ENCODE measurements at places on chromosomes 12 and 14.

DNA sequence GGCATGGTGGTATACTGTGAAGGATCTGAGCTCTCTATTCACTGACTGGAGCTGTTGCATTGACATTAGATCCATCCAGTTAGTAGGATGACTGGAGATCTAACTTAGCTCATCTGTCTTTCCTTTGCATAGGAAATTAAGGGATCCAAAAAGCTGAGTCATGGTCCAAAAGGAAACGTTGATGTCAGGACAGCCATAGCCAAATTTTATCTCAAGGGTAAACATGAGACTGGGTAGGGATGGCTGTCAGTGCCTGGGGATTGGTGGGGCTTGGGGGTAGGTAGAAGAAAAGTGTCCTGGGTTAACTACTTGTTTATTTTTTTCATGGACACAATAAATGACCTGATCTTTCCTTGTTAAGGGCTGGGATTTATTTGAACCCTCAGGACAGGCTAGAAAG, 4.6 kb downstream of the FAM177A1 start:
- DNase-seq, result peak; percentile 52

DNA sequence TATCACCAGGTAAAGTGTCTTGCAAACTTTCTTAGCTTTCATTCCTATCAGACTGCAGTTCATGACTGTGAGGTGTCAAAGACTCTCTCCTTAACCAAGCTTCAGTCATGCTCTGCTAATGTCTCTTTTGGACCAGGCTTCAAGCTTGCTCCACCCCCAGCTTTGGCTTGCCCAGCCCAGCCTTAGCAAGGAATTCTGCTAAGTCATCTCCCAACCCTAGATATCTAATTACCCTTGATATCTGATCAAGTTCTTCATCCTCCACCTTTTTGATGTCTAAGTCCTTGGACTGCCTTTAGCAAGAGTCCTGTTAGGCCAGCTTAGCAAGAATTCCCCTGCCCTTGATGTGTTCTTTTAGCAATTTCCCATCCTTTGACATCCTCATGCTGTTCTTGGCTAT, 108.9 kb upstream of the FGD4 start:
- peak; percentile 17 for DNase-seq

DNA sequence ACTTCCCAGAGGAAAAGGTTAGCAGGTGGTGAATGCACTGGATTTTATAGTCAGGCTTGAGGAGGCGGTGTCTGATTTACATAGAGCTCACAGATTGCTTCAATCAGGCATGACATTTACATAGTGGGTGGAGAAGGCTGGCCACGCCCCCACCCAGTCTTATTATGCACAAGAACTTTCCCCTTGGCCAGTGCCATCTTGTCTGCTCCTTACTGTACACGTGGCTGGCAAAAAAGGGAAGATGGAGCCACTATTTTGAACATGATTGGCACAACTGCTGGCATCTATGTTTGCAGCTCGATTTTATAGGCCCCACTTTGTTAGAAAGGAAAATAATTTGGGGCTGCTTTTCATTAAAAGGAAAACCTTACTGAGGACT, 10.9 kb upstream of the LGMN start:
- peak; percentile 71 for DNase-seq

DNA sequence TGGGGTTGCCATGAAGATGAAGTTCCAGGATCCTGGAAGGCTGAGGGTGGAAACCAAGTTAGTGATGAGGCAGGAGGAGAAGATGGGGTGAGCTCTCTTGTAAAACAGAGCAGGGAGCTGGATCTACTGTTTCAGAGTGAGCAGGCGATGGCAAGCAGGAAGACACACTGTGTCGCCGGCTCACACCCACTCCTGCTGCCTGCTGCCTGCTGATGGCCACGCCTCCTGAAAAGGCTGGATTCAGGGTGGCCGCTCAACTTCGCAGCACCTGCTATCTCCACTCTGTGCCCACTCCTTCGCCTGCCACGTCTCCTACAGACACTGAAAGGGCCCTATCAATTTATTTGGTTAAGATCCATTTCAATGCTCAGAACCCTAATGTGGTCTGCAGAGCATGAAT, 96.1 kb downstream of the RBM19 start:
- no peak for DNase-seq

DNA sequence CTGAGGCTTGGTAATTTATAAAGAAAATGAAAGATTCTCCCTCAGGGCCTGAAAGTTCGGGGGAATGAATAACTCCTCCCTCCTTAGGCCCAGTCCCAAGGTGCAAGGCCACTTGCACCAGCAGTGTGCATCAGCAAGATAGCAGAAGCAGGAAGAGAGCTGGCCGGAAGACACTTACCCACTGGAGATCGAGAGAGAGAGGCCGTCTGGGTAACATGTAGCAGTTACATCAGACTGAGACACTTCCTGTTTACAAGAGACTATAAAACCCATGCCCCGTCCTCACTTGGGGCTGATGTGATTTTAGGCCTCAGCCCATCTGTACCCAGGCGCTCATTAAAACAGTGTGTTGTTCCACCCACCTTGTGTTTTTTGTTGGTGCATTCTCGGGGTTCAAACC, 85.2 kb downstream of the TMTC3 start:
- DNase-seq, result no peak

DNA sequence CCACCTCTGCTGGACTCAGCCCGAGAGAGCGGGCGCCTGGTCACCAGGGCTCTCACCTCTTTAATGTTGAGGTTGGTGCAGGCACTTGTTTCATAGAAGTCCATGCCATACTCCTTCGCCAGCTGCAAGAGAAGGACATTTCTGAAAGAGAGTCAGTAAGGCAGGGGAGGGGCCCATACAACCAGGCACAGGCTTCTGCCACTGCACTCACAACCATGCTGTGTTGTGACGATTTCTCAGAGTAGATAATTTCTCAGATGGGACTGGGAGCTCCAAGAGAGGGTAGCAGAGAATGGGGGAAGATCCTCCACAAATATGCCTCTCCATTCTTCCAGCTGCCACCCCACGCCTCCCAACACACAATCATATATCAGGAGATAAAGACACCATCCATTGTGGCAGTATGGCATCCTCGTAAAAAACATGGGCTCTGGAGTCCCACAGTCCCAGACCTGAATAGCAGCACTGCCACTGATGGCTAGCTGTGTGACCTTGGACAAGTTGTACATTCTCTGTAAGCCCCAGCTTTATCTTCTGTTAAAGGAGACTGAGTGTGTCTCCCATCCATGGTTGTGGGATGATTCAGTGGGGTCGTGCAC, 6.2 kb upstream of the GPX2 start:
- DNase-seq, result no peak

GRCh38 chr14:99081156-99081765, 190.7 kb downstream of the BCL11B start:
- no peak for DNase-seq

- no peak for DNase-seq
Measured at GRCh38 chr12:82698708-82699564, 12.2 kb downstream of the TMTC2 start.

DNA sequence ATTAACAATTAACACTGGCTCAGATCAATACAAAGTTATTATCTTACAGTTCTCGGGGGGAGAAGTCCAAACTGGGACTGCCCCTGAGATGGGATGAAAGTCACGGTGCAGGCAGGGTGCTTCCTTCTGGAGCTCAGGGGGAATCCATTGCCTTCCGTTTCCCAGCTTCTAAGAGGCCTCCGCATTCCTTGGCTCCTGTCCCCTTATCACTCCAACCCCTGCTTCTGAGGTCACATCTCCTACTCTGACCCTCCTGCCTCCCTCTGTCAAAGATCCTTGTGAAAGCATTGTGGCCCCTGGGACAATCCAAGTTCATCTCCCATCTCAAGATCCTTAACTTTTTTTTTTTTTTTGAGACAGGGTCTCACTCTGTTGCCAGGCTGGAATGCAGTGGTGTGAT, 30.8 kb downstream of the SCARB1 start:
- no peak for DNase-seq

DNA sequence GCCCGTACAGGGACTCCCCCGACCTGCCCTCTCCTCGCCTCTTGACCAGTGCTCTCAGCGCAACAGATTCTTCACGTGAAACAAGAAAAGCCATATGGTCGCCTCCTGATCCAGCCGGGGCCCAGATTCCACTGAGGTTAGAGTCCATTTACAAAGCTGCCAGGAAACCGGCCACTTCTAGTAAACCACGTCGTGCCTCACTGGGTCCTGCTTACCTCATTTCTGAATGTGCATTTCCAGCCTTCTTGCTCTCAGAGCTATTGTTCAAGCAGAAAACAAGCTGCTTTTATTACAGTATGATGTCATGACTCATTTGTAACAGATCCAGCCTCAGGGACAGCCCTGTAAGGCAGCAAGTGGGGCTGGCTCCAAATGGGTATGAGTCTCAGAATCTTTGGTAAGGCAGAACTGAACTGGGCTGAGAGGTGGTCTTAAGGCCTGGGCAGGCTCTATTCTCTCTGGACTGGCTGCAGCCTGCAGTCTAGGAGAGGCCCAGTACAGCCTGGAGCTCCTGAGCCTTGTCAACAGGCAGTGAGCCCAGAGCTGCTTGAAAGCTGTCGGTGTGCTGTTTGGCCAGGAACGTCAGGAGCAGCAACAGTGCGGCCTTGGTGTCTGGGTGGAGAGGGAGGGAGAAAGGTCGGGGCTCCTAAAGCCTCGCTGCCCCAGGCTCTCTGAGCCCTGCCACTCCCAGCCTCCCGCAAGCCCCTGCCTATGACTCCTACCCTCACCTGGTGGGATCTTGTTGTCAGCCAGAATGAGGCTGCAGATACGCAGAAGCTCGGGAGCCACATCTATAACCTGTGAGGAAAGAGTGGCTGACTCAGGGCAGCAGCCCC, 8.3 kb downstream of the REC8 start:
- no peak for DNase-seq

- no peak for DNase-seq
Measured at GRCh38 chr14:76051717-76052465, 66.3 kb downstream of the IFT43 start.

DNA sequence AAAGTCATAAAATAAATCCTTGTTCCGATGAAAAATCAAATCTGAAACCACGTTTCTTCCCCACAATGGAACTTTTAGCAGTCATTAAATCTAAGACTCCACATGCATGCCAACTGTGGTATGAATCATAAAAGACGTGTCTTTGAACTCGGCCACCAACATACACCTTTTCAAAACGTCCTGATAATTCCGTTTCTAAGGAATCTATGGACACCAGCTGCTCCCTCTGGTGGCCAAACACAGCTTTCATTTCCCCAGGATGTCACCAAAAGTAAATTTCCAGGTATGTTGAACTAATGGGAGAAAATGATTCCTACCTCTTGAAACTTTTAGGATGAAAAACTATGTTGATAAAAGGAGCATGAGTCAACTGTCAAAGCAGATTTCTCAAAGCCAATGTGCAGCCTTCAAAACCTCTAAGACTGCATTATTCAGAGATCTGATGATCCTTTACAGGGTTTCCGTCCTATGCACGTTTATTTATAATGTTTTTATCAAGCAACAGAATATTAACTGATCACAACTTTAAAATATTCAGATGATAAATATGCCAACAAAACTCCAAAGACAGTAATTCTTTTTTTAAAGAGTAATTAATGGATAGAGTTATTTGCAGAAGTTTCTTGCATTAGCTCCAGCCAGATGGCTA, 96.2 kb downstream of the CIT start:
- DNase-seq, result peak; percentile 72

GRCh38 chr12:49357103-49357678, 10.1 kb upstream of the SPATS2 start:
- peak; percentile 62 for DNase-seq

DNA sequence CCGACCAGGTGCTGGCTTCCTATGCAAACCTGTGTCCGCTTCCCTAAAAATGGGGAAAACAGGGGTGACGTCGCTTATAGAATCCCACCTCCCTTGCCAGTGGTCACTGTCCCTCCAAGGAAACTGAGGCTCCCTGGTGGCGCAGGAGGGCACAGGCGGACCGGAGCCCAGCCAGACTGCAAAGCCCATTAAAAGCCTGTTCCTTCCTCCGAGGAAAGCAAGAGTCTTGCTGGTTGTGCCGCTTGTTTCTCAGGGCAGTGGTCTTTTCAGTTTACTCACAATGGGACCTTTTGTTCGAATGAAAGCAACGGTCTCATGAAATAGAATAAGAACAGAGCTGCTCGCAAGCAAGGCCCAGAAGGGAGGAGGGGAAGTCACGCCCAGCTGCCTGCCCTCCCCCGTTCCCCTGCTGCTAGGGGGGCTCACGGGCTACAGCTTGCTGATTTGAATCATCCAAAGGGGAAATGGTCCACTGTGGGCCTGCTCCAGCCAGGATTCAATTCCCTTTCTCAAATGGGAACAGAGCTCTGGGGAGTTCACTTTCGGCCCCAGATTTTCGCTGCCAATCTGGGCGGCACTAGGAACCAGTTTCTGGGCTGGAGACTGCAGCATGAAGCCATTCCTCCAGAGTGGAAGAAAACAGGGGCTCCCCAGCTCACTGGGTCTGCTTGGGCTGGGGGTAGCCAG, 4.6 kb upstream of the SELPLG start:
- DNase-seq, result no peak

- DNase-seq, result no peak
Measured at GRCh38 chr12:62888454-62889110, 46.4 kb downstream of the PPM1H start.
